NCI-H526 treated with DMSO at 0.1 percent for 48 hours (cell line): ENCODE measurements at places on chromosomes 16 and 17.

DNA sequence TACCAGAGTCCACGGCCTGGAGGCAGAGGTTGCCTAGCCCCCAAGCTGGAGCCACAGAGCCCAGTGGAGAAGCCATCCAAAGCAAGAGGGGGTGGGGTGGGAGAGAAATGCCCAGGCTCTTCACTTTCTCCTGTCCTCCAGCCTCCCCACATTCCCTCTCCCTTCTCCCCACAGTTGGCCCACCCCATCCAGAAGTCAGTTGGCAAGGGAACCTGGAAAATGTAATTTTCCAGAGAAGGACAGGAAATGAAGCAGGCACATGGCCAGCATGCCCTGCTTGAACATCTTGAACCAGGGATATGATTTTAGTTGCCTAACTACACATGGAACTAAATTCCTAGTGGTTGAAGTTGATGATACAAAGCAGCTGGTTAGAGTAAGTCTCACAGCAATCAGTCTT is 73.3 kb upstream of the IRX6 start:
- DNase-seq, result no peak

- DNase-seq, result peak; percentile 76
Measured at GRCh38 chr16:30377812-30378235, 3.2 kb downstream of the MYL11 start.

DNA sequence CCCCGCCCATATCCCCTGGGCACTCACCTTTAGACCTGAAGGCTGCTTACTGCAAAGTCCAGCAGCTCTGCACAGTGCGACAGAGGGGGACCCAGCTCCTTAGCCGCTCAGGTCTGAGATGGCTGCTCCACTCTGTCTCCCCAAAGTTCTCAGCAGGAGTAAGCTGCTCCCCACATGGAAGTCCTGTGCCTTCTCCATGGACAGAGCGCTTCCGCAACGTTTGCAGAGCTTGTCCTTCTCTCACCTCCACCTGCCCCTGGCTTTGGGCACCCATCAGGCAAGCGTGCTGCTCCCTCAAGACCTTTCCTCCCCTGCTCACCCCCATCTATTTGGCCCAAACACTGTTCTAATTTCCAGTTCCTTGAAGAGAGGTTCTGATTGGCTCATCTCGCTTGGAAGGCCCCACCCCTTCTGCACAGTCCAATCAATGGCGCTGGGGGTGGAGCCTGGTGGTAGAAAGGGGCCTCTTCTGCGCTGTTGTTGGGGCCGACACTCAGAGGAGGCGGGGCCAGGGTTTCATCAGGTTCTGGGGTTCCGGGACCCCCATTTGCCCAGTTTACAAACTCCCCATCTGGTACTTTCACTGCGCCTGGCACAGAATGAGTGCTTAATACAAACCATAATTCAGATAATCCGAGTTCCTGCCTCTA is 137.2 kb downstream of the CYLD start:
- DNase-seq, result no peak

DNA sequence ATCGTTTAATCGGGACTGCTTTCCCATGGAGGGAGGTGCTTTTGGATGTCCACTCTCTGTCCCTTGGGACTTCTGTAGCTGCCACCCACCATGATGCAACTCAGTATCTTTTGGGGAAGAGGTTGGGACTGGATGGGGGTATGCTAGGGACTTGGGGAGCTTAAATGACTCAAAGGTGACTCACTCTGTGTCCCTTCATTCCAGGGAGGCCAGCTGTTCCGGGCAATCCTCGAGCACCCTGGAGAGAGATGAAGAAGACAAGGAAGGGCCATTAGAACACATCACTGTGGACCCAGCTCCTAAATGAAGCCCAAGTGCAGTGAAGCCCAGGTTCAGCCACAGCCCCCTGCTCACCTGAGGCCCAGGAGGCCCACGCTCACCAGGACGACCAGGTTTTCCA is 4.6 kb downstream of the COL1A1 start:
- no peak for DNase-seq

DNA sequence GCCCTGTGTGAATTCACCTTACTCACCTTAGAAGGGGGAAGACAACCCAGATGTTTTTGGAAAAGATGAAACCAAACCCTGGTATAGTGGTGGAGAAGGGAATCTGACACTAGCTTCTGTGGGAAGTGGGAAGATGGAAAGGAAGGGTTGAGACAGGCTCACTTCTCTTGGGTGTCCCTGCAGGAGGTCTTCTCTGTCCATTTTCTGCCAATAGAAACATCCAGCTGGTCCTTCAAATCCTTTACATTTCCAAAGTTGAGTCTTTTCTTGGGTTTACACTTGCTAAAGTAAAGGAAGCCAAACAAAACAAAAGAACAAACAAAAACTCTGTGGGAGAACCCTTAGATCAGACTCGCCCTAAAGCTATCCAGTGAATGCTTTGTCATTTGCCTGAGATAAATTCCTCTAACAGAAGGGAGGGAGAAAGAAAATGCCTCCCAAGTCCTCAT is 10.2 kb downstream of the HOXB1 start:
- DNase-seq, result no peak

- DNase-seq, result no peak
Measured at GRCh38 chr16:89064606-89065457, 28.8 kb upstream of the ACSF3 start.

DNA sequence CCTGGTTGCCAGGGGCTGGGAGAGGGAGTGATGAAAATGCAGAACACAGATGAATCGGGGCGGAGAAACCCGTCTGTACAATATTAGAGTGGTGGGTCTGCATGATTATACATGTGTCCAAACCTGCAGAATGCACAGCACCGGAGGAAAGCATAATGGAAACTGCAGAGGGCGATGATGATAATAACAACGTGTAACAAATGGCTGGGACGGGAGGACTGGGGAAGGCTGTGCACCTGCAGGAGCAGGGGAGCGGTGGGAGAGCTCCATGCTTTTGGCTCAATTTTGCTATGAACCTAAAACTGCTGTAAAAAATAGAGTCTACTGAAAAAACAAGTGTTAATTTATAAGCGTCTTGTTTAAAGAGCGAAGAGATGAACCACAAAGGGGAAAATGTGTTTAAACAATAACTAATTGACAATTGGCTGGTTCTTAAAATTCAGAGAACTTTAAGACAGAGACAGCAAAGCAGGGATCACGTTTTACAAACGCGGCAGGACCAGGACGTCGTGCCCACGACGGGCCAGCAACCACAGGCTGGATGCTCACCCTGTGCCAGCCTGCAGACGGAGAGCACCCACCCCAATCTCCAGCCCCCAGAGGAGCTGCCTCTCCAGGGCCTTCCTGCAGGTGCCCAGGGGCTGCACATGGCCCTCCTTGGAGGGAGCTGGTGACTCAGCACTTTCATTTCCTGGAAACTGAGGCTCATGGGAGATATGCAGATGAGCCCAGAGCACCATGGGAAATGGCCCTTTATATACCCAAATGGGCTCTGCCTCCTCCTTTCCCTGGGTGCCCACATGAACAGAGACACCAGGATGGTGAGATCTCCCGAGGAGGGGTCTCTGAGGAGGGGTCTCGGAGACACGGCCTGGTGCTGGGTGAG is at the start of gene TEX19:
TEX19 (plus strand) TSS at position 783 of the 886 bp plus-strand sequence. CDS start 2,904 bp downstream, outside the sequence.
- peak; percentile 42 for DNase-seq

DNA sequence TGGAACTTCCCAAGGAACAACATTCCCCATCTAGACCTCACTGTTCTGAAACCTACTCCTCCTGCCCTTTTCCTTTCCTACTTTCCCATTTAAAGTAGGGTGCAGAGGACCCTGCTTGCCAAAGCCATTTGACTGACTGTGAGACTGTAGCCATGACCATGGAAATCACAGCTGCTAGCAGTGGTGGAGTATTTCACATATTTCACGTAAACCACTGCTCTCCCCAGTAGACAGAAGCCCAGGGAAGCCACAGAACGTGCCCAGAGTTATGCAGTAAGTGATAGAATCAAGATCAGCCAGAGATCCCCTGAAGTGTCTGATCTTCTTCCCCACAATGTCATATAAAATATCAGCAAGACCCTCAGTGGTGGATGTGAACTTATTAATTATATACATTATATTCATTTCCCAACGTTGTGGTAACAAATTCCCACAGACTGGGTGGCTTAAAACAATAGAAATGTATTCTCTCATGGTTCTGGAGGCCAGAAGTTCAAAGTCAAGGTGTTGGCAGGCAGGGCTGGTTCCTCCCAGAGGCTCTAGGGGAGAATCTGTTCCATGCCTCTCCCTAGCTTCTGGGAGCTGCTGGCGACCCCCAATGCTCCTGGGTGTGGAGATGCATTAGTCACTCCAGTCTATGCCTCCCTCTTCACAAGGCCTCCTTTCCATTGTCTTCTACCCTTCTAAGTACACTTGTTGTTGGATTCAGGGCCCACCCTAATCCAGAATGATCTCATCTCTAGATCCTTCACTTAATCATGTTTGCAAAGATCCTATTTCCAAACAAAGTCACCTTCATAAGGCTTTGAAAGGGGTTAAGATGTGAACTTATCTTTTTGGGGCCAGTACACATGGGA is 20.7 kb upstream of the PRM1 start:
- DNase-seq, result no peak

GRCh38 chr17:31787857-31788570 is 71.0 kb downstream of the COPRS start:
- DNase-seq, result no peak

DNA sequence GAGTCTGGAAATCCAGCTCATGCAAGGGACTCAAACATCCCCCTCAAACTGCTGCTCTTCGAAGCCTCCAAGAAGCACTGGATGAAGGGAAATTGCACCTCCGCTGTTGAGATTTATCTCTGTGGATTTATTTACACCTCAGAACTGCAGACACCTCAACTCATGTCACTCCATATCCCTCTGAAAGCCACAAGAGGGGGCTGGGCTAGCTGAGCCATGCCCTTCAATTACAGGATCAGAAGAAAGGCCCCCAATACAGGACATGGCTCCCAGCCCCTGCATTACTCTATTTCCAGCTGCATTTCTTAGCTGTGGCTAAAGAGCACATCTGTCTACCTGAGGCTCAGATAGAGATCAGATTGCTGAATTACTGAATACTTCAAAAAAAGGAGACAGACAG is 103.1 kb upstream of the DYNLRB2 start:
- no peak for DNase-seq

DNA sequence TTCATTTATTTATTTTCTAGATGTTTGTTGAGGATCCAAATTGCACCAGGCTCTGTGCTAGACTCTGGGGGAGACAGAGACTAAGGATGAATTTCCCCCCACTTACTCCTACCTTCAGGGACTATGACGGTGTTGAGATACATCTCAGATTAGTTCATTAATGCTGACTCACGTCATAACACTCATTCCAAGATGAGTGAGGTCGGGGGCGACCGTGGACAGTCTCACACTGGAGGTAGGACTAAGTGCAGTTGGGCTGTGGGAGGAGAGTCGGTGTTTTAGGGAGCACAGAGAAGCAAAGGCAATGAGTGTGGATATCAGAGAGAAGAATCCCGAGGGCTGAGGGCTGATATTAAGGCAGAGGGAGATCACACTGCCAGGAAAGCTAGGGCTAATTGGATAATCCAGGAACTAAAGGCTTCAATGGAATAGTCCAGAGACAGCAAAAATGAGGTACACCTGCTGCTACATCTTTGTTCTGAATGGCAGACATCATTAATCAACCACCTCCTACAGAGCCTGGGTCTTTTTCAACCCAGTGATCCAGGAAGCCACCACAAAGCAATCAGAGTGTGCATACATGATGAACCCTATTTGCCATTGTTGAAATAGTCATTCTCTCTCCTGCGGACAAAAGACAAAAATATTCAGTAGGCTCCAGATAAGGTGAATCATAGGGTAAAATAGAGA is 38.6 kb upstream of the CACNG4 start:
- no peak for DNase-seq

DNA sequence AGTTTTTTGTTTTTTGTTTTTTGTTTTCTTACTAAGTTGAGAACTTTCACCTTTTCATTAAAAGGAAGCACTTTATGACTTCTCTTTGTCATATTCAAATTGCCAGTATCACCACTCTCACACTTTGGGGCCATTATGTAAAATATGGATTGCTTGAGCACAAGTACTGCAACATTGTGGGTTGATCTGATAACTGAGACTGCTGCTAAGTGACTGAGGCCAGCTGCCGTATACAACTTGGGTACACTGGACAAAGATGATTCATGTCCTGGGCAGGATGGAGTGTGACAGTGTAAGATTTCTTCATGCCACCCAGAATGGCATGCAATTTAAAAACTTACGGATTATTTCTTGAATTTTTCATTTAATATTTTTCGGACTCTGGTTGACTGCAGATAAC is 7.8 kb downstream of the TTC19 start:
- no peak for DNase-seq

- DNase-seq, result no peak
Measured at GRCh38 chr16:53358884-53359283, 75.4 kb upstream of the RBL2 start.

GRCh38 chr17:7213895-7214299 is 5.7 kb downstream of the DLG4 start:
- DNase-seq, result peak; percentile 82

- no peak for DNase-seq
Measured at GRCh38 chr17:29793501-29793900, 136.5 kb downstream of the SSH2 start.

DNA sequence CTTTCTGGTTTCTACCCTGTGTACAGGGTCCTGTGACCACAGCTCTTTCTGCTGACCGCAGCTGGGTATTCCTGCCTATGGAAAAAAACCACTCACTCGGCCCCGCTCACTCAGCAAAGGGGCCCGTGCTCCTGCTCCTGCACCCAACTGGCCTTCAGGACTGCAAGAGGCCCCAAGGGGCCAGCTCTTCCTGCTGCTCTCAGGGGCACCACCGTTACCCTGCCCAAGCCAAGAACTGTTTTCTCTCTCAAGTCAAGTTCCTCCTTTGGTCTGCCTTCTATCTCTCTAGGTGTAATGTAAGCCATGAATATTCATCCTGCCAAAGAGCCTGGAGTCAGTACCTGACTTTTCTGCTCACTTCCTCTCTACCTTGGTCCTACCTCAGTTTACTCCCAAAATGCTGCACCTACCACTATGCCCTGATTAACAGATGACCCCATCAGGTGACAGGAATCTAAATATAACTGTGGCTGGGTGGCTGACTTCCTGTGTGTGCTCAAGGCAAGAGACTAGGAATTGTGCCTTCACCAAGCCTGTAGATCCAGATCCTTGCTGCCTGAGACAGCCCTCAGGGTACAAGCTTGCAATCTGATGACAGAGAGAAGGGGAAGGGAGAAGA is 20.4 kb upstream of the SCIMP start:
- no peak for DNase-seq

GRCh38 chr17:8109661-8110455 is 8.5 kb downstream of the ALOXE3 start:
- DNase-seq, result peak; percentile 26
